Kidney (tissue), 22 donors: ENCODE measurements at places on chromosomes 11 and 22. TPM values are rescaled to one million over a fixed set of nuclear protein-coding genes. Genes with fewer than 3 reads are reported as not detected.

The NECTIN1 gene
- polyA plus RNA-seq: 6.0 TPM

GRCh38 chr22:19569276-19569640 lies 45.0 kb upstream of the CLDN5 start:
- no peak for DNase-seq
- H3K27ac ChIP-seq: no peak overlapping the region
- no peaks in the 10 kb centered on the region for H3K36me3 ChIP-seq

- no peaks in the 10 kb centered on the region for H3K36me3 ChIP-seq
- no peak overlapping the region for H3K27ac ChIP-seq
- no peaks in the 10 kb centered on the region for H3K27me3 ChIP-seq
- H3K4me3 ChIP-seq: no peak overlapping the region
Observed at GRCh38 chr22:43478621-43479300, 66.9 kb downstream of the MPPED1 start.

GRCh38 chr11:8317159-8317558 lies 53.5 kb upstream of the LMO1 start:
- H3K36me3 ChIP-seq: no peaks in the 10 kb centered on the region
- no peak overlapping the region for H3K4me3 ChIP-seq
- H3K27ac ChIP-seq: no peak overlapping the region
- DNase-seq: no peak

DNA sequence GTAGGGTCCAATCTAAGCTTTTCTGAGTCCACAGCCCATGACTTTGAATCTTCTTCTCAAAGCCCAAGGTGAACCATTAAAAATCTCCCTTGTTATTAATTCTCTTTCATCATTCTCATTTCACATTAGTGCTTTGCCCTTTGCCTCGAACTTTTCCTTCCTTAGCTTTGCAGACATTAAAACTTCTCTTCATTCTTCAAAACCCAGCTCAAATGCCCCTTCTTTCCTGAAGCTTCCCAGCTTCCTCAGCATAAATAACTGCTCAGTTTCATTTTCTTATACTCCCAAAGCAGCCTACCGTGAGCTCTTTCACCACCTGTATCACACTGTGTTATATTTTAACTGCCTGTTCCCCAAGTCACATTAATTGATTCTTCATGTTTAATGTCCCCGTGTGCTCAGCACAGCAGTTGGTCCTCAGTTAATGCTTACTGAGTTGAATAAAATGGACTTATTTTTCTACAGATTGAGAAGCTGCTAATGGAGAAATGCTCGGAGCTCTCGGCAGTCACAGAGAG lies 62.0 kb downstream of the INSC start:
- no peak overlapping the region for H3K4me3 ChIP-seq
- no peaks in the 10 kb centered on the region for H3K36me3 ChIP-seq
- DNase-seq: no peak

GRCh38 chr11:9565822-9566560 lies 7.5 kb upstream of the WEE1 start:
- no peaks in the 10 kb centered on the region for H3K27me3 ChIP-seq
- H3K4me1 ChIP-seq: peaks cover 29% of the 10 kb centered on the region
- H3K27ac ChIP-seq: peak overlapping the region; percentile 65
- DNase-seq: peak; percentile 51
